Liver (tissue), 10 donors: ENCODE measurements at places on chromosomes 16 and 17. TPM values are rescaled to one million over a fixed set of nuclear protein-coding genes. Genes with fewer than 3 reads are reported as not detected.

GRCh38 chr17:56593646-56594319 lies at the start of gene NOG:
TSS of gene NOG (plus strand) at chr17:56593699. CDS start at chr17:56594224, 525 bp downstream.
- DNase-seq, result peak; percentile 41
- H3K27ac ChIP-seq, result no peak within 1 kb of the TSS
- no peaks in the 10 kb centered on the region for H3K36me3 ChIP-seq
- peaks cover 28% of the 10 kb centered on the region for H3K27me3 ChIP-seq
- H3K4me3 ChIP-seq, result no peak within 1 kb of the TSS
- H3K4me1 ChIP-seq, result peaks cover 45% of the 10 kb centered on the region

DNA sequence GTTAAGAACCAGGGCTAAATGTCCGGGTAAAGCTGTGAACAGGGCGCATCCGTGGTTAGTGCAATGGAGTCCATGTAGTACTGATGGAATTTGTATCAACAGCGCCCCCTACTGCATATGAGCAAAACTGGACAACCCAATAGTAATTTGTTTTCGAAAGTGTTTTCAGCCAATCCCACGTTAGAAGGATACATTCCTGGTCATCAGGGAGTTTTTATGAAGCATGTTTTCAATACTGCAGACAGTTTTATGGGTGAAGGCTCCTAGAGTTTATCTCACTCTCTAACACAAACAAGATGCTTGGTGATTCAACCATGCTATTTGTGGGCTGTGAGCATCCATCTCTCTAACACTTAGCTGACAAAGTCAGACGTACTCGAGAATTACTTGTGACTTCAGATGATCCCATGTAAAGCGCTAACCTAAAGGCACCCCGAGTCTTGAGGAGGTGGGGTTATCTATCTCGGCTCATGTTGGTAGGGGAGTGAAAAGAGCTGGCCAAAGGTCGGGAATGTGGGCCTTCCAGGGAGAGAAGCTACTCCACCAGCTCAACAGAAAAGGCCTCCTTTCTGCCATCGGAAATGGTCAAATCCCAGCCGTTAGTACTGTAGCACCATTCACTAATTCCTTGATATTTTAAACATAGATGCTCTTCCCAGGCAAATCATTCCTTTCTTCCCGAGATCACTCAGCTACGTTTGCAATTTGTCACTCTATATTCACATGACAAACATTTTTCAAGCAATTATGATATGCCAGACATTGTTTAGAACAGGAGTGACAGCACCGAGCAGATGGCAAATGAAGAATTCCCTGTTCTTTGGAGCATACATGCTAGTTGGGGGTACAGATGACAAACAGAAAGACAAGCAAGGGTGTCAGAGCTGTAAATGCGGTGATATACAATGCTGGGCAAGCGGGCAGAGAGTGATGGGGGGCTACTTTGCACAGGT lies 46.9 kb upstream of the HNF1B start:
- no peaks in the 10 kb centered on the region for H3K27me3 ChIP-seq
- H3K36me3 ChIP-seq, result no peaks in the 10 kb centered on the region
- no peak overlapping the region for H3K27ac ChIP-seq
- no peak for DNase-seq
- H3K4me1 ChIP-seq, result peaks cover 10% of the 10 kb centered on the region

GRCh38 chr17:75182569-75183436 lies at the start of gene SUMO2:
TSS of gene SUMO2 (minus strand) at chr17:75182959. CDS start at chr17:75182834, 125 bp downstream.
- DNase-seq, result peak; percentile 95
- no peaks in the 10 kb centered on the region for H3K27me3 ChIP-seq
- peaks cover 1% of the 10 kb centered on the region for H3K4me1 ChIP-seq
- H3K4me3 ChIP-seq, result peak within 1 kb of the TSS; percentile 89

DNA sequence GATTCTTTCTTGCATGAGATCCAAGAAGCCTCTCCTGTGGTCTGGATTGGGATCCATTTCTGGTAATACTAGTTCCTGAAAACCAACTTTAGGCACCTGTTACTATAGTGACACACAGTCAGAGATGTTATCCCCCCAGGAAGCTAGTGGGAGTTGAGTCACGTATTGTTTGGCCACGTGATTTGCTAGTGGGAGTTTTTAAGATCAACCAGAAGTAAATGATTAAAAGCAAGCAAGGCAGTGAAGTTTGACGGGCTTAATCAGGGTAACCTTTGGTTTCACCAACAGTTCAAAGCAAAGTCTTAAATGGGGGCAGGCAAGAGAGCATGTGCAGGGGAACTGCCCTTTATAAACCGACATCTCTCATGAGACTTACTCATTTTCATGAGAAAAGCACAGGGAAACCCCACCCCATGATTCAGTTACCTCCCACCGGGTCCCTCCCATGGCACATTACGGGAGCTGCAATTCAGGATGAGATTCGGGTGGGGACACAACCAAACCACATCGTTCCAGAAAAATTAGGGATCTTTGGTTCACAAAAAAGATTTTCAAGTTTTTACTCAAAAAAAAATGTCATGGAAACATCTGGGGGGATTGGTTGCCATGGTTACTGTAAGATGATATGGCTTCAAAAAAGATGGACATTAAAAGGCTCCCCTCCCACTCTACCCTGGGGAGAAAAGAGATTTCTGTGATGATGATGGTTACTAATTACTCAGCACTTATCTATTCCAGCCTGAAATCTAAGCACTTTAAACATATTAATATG lies 483.1 kb upstream of the ERCC4 start:
- H3K4me3 ChIP-seq, result no peak overlapping the region
- DNase-seq, result no peak
- no peaks in the 10 kb centered on the region for H3K4me1 ChIP-seq
- H3K27me3 ChIP-seq, result no peaks in the 10 kb centered on the region
- H3K36me3 ChIP-seq, result no peaks in the 10 kb centered on the region

DNA sequence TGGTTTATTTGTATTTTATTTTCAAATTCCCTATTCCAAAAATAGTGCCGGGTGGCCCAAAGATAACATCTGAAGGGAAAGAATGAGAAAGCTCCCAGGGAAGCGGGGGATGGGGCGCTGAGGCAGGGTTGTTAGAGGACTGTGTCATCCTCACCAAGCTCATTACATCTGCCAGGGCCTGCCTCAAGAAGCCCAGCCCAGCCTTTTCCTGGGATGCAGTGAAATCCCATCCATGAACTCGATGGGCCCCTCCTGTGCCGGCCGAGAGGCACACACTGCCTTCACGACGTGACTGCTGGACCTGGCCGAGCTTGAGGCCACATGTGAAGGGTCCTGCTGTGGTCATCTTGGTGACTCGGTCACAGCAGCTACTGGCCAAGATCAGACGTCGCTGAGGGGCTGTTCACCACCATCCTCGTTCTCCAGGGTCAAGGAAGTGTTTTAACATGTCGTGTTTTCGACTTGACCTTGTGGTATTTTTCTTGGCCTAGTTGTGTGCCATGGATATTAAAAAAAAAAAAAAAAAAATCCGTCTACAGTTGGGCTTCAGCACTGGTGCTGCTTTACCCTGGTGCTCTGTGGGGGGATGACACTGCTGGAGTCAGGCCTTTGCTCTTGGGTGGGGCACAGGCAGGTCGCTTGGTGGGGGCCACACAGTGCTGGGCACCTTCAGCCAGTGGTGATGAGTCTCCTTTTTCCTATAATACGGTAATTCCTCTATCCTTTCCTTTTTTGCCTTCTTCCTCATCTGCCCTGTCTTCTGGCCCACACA lies 4.9 kb downstream of the TIMM22 start:
- no peak overlapping the region for H3K4me3 ChIP-seq
- H3K36me3 ChIP-seq, result peaks cover 7% of the 10 kb centered on the region
- DNase-seq, result no peak
- peak overlapping the region; percentile 16 for H3K27ac ChIP-seq
- no peaks in the 10 kb centered on the region for H3K27me3 ChIP-seq

DNA sequence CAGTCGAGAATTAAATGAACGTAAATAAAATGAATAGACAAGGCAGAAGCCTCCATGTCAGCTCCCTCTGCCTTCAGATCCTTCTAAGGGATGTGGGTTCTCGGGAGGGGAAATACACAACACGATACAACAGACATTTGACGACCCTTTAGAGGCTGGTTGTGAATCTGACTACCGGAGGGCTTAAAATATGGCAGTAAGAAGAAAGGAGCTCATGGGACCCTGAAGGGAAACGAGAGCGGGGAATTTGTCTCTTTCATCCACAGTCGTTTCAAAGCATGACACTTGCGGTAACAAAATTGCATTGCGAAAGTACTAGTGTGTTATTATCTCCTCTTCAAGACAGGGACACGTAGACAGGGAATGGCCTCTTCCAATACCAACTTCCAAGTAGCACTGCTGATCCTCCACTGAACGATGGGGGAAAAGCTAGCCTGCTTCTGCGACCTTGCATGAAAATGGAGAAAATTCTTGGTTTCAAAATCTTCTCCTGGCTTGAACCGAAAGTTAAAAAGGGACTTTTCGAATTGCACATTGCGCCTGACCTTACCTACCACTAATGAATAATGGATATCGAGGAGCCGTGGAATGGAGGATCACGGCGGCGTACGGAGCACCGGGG lies 1.2 kb upstream of the TNRC6C start:
- peak overlapping the region; percentile 67 for H3K4me3 ChIP-seq
- peak overlapping the region; percentile 57 for H3K27ac ChIP-seq
- no peak for DNase-seq
- no peaks in the 10 kb centered on the region for H3K36me3 ChIP-seq
- H3K27me3 ChIP-seq, result peaks cover 2% of the 10 kb centered on the region

- no peak for DNase-seq
- no peak overlapping the region for H3K27ac ChIP-seq
- H3K36me3 ChIP-seq, result no peaks in the 10 kb centered on the region
Measured at GRCh38 chr16:57906382-57907316, 64.3 kb downstream of the CNGB1 start.

GRCh38 chr16:58511933-58512815 lies 3.1 kb upstream of the SETD6 start:
- DNase-seq, result peak; percentile 87
- H3K27me3 ChIP-seq, result no peaks in the 10 kb centered on the region

DNA sequence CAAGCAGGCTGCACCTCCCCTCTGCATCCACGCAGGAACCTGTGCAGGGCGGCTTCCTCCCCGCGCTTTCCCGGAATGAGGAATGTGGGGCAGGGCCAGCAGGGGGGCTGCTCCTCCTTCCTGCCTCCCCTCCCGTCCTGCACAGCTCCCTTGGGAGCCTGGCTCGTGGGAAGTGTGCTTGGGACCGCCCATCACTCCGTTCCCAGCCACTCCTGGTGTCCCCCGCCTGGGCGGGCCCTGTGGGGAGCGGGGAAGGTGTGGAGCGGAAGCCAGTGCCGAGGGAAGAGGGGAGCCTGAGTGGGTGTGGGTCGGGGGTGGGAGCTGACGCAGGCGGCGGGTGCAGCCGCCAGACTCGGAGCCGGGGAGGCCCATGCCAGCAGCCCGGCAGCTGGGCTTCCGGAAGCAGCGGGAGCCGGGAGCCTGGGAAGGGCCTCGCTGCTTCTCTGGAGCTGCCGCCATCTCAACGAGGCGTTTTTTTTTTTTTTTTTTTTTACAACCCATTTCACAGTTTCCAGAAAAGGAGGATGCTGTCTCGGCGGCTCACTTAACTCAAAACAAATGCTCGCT lies 24.1 kb downstream of the BAHCC1 start:
- no peak overlapping the region for H3K4me3 ChIP-seq
- peaks cover 9% of the 10 kb centered on the region for H3K4me1 ChIP-seq
- H3K27ac ChIP-seq, result peak overlapping the region; percentile 67
- no peaks in the 10 kb centered on the region for H3K27me3 ChIP-seq
- no peaks in the 10 kb centered on the region for H3K36me3 ChIP-seq
- DNase-seq, result no peak

GRCh38 chr17:58377093-58377601 lies 25.1 kb upstream of the SUPT4H1 start:
- H3K4me1 ChIP-seq, result peaks cover 32% of the 10 kb centered on the region
- no peak overlapping the region for H3K27ac ChIP-seq
- H3K4me3 ChIP-seq, result no peak overlapping the region
- no peak for DNase-seq

DNA sequence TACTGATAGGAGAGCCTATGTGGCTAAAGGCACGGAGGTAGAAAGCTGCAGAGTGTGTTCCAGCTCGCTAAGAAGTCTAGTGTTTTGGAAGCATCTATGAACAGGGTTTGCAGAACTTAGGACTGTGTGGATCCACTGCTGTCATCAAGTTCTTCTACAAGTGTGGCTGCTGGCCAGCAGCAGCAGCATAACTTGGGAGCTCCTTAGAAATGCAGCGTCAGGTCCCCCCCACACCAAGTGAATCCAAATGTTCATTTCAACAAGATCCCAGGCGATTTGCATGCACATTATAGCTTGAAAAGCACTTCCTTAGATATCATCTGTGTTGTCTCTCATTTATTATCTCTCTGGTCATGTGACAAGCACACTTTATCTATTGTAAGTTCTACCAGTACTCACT lies 131.9 kb upstream of the SHISA6 start:
- H3K36me3 ChIP-seq, result no peaks in the 10 kb centered on the region
- peaks cover 3% of the 10 kb centered on the region for H3K27me3 ChIP-seq
- no peak overlapping the region for H3K4me3 ChIP-seq
- no peak overlapping the region for H3K27ac ChIP-seq
- no peak for DNase-seq
- no peaks in the 10 kb centered on the region for H3K4me1 ChIP-seq

DNA sequence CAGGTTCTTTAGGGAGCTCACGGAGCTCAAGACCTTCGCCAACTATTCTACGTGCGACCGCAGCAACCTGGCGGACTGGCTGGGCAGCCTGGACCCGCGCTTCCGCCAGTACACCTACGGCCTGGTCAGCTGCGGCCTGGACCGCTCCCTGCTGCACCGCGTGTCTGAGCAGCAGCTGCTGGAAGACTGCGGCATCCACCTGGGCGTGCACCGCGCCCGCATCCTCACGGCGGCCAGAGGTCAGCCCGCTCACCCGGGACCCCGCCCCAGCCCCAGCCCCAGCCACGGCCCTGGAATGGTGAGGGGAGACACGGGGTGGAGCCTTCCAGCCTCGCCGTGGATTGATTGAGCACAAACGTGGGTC lies 13.5 kb downstream of the SARM1 start:
- H3K27me3 ChIP-seq, result no peaks in the 10 kb centered on the region
- peak overlapping the region; percentile 72 for H3K4me3 ChIP-seq
- no peak for DNase-seq
- H3K36me3 ChIP-seq, result peaks cover 10% of the 10 kb centered on the region

- H3K4me3 ChIP-seq, result no peak overlapping the region
- no peaks in the 10 kb centered on the region for H3K4me1 ChIP-seq
- H3K27ac ChIP-seq, result no peak overlapping the region
- H3K36me3 ChIP-seq, result peaks cover 26% of the 10 kb centered on the region
Measured at GRCh38 chr16:46673320-46674013, 15.5 kb downstream of the VPS35 start.

- no peak for DNase-seq
- H3K4me1 ChIP-seq, result no peaks in the 10 kb centered on the region
- no peaks in the 10 kb centered on the region for H3K36me3 ChIP-seq
- no peak overlapping the region for H3K27ac ChIP-seq
Measured at GRCh38 chr17:22265807-22266206, 573.5 kb downstream of the KCNJ18 start.

Gene ANKRD40CL
- total RNA-seq, result not detected

Gene CDRT15L2
- total RNA-seq, result not detected

Gene ARHGDIG
- total RNA-seq, result 0.08 TPM
